ENCODE measurements at places on chromosomes 3 and 15.
A peak's percentile ranks its signal among the peaks of the same experiment; 100 is the strongest.

GRCh38 chr3:172582712-172583111 is 59.5 kb upstream of the TNFSF10 start:
- DNase-seq, result no peak

GRCh38 chr3:17233398-17233800 is 348.6 kb downstream of the PLCL2 start:
- peak; percentile 37 for DNase-seq

GRCh38 chr15:75228787-75229186 is 27.1 kb downstream of the C15orf39 start:
- no peak for DNase-seq

DNA sequence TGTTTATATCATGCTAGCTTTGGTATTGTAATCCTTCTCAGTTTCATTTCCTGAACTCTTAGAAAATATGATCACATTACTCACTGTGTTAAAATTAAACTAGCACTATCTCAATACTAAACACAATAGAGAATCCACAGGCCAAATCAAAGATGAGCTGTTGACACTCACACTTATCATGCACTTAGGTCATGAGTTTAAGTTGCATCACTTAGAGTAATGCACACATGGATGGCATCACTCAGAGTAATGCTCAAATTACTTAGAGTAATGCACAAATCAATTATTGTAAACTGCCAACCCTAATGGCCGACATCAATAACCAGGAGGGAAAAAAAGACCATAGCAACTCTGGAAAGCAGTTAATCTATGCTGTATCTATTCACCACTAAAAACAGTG is 40.0 kb upstream of the MCF2L2 start:
- DNase-seq, result no peak

DNA sequence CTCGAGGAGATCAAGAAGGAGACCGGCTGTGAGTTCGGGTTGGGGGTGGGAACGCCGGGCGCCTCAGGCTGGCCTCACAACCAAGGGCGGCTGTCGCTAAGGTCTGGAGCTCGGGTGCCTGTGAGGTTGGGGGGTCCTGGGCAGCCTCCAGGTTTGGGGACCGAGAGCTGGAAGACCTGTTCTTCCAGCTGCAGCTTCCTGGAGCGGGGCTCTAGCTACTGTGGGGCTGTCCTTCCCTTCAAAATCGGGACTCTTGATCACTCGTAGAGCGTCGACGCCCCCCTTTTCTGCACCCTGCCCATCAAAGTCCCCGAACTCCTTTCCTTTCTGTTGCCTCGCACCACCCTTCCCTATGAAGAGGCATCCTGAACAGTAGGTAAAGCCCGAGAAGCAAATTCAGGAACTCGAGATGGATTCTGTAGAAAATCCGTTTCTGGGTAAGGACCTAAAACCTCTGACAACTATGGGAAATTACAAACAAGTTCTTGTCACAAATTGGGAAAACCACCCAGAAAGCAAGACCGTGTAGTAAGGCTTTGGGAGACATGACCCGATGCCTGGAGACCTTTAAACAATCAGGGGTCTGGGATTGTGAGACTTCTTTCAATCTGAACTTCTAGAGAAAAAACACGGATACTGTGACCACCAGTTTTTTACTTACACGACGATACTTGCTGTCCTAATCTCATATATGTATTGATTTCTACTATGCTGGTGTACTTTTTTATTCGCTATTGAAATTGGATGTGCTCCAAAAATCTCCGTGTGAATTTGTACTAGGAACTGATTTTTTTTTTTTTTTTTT is 556 bp downstream of the CHP1 start:
- no peak for DNase-seq

- DNase-seq, result no peak
Measured at GRCh38 chr3:105765308-105765639, 103.5 kb downstream of the CBLB start.

GRCh38 chr15:42191610-42192346 is 16.3 kb downstream of the VPS39 start:
- no peak for DNase-seq

Data from GDM1 (cell line).